Stimulated activated CD4-positive, alpha-beta T cell treated with anti-CD3 and anti-CD28 coated beads, Interleukin-4, amount 100 ng/mL, for 24 hours (primary cell): ENCODE measurements at places on chromosomes 5 and 9.

- no peak for DNase-seq
These were observed 493.5 kb downstream of the EBF1 start for GRCh38 chr5:158606233-158606632.

GRCh38 chr5:14394365-14394764 lies 187.2 kb upstream of the OTULINL start:
- no peak for DNase-seq

DNA sequence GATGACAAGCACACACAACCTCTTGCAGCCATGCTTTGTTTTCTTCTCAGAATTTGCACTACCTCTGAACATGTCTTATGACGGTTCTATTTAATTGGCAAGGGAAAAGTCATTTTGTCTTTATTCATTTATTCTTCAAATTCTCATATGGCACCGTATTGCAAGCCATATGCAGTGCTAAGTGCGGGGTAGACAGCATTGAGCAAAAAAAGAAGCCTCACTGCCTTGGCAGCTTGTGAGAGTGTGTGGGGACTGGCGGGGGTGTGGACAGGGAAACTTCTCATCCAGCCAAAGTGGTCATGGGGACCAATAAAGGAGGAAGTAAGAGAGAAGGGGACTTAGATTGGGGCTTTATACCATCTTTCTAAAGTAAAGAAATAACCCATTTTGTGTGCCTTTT lies 160.0 kb downstream of the CDH12 start:
- no peak for DNase-seq

DNA sequence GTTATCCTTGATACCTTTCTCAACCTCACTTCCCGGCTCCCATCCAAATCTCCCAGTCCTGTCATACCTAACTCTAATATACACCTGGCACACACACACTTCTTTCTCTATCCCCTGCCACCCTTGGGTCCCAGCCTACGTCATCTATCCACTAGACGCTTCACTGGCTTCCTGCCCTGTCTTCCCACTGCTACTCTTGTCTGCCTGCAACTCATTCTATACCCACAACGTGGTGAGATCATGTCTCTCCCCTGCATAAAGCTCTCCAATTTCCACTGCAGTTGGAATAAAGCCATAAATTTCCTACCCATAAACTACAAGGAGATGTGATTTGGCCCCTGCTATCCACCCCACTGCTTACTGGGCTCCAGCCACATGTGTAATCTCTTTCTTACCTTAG lies 93.5 kb downstream of the JMY start:
- DNase-seq = no peak

- DNase-seq = no peak
These were observed 17.7 kb downstream of the TTLL11 start for GRCh38 chr9:122075135-122076030.

GRCh38 chr9:77830618-77831285 lies 182.6 kb upstream of the GNA14 start:
- DNase-seq = no peak

GRCh38 chr9:26786564-26786963 lies 106.0 kb downstream of the CAAP1 start:
- DNase-seq = no peak

DNA sequence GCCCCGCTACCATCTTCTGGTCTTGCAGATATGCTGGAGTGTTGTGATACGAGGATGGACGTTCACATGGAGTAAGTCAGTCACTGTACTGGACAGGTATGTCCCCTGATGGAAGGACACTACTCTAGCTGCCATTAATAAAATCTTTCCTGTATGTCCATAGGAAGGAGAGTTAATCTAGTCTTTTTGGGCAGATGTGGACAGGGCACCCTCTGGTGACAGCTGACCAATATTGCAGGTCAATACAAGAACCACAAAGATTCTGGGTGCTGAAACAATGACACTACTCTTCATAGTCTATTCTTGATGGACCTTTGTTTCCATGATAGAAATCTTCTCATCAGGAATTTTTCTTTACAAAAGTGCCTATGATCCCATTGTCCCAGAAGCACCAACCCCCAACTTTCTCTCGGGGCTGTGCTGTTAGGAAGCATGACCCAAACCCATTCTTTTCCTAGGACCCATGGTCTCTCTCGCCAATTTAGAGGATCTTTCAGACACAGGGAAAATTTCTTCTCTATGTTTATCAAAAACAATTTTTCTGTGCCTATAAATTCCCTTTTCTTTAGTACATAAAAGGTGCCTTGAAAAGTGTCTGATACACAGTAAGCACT lies 376.9 kb downstream of the DTWD2 start:
- DNase-seq = no peak

DNA sequence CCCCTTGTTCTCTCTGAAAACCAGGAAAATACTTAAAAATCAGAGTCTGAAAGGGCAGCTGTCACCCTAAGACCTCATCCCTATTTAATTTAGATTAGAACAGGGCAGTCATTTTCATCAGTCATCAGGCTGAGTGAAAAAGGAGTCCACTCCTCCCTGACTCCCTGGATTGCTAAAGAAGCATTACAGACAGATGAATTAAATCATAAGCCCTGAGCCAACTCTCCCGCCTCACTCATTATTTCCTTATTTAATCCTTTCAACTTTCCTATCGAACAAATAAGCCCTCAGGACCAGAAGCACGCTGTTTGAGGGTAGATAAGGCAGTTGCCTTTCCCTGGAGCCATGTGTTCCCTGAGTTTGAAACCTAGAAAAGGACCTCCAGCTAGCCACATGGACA lies 201.9 kb upstream of the ANKRD55 start:
- DNase-seq = no peak

- DNase-seq = no peak
These were observed 29.4 kb upstream of the TAL2 start for GRCh38 chr9:105632807-105633206.
